ENCODE measurements at places on chromosomes 11 and 22.

DNA sequence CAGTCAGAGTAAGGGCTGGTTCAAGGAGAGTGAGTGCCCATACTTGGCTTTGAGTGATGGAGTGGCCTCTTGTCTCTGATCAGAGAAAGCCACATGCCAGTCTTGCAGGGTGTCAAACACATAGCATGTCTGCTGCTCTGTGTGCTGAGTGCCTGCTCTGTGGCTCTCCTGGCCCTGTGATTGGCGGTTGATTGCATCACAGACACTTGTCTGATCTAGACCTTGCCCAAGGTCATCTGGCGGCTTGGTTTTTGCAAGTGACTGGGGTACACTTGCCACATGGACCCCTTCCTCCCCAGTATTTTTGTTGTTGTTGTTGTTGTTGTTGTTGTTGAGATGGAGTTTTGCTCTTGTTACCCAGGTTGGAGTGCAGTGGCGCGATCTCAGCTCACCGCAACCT, 10.3 kb downstream of the OSBP2 start:
- DNase-seq: no peak

DNA sequence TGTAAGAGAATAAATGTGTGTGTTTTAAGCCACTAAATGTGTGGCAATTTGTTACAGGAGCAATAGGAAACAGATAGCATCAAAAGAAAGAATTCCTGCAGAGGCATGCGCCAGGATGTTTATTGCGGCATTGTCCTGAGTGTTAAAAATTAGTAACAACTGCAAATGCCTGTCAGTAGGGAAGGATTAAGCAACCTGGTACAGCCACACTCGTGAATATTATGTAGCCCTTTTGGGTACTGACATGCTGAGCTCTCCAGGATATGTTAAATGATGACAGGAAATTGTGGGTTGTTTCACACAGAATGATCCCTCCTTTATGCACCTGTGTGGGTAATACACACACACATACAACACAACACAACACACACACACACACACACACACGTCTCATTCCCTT, 69.7 kb upstream of the MYOD1 start:
- no peak for DNase-seq

DNA sequence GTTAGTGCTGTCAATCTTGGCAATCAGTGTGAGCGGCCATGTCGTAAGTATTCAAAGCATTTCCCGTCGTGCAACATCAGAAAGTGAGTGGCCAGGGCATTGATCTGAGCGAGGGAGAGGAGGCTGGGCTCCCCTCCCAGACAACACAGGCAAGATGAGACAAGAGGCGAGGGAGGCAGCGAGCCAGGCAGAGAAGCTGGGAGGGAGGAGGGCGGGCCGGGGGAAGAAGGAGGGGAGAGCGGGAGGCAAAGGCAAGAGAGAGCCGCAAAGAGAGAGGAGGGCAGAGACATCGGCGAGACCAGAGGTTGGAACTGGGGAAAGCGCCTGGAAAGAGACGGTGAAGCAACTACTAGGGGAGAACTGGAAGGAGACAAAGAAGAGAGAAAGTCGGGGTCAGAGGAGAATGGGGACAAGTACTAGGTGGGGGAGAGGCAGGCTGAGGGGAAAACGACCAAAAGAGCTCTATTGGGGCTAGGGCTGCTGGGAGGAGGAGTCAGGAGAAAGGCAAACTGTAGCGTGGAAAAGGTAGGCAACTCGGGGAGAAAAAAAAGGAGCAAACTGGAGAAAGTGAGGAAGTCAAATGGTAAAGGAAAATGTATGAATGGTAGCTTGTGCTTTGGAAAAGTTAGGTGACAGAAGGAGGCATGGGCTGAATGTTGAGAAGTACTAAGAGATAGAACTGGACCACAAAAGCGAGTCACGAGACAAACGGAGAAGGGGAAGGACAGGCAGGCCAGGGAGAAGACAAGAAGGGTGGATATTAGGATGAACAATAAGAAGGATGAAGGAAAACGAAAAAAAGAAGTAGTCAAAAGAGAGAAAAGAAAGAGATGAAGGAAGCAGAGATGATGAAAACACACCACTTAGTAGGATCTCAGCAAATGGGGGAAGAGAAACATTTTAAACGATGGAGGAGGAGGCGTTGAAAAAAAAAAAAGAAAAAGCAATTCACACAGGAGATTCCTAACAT, 130.5 kb upstream of the C11orf58 start:
- DNase-seq: no peak

- no peak for DNase-seq
These were observed 94.8 kb downstream of the CTTN start for GRCh38 chr11:70493089-70493474.

GRCh38 chr11:97990162-97990920, 1030.4 kb upstream of the CNTN5 start:
- DNase-seq: no peak

DNA sequence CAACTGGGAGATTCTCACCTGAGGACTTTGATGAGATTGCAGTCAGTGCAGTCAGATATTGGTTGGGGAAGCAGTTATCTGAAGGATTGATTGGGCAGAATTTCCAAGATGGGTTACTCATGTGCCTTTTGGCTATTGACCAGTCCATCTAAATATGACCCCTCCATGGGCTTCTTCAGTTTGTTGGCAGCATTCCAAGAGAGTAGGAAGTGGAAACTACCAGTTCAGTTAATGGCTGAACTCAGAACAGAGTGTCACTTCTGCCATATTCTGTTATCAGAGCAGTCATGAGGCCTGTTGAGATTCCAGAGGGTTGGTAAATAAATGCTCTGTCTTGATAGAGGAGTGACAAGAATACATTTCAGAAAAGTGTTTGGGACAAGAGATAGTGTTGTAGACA, 71.0 kb downstream of the CYP2R1 start:
- DNase-seq: no peak

DNA sequence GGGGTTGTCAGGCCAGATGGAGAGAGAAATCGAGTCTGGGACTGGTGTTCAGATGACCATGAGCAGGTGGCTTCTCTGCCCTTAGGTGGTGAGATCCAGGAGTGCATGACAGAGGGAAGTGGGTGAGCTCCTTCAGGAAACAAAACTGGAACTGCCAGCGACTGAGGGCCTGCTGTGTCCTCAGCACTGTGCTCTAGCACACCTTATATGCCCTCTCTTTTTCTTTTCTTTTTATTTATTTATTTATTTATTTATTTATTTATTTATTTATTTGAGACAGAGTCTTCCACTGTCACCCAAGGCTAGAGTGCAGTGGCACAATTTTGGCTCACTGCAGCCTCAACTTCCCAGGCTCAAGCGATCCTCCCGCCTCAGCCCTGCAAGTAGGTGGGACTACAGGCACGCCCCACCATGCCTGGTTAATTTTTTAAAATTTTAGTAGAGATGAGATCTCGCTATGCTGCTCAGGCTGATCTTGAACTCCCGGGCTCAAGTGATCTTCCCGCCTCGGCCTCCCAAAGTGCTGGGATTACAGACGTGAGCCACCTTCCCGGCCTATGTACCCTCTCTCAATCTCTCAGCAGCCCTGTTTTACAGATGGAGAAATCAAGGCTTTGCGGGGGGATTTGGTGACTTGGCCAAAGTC, 14.8 kb upstream of the RASD2 start:
- DNase-seq: no peak

- DNase-seq: no peak
These were observed 35.0 kb downstream of the PPFIBP2 start for GRCh38 chr11:7548659-7549274.

- DNase-seq: no peak
These were observed 52.3 kb upstream of the SCUBE2 start for GRCh38 chr11:9143721-9144120.

DNA sequence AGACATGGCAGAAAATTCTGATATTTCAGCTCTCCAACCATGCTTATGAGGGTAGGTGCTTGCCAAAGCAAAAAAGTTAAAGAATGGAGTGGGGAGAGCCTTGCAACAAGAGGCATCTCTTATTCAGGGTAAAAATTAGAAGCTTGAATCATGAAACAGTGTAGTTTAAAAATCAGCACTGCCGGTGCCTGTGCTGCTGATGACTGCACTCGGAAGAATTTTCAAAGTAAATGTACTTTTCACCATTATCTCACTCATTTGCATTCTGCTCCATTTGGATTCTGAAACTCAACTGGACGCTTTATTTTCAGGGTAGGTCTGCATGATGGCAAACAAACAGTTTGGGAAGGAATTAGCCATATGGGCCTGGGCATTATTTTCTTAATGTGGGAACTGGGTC, 126.3 kb downstream of the KIRREL3 start:
- DNase-seq: no peak

- no peak for DNase-seq
These were observed 1.7 kb upstream of the CBX6 start for GRCh38 chr22:38873469-38874411.

- DNase-seq: no peak
These were observed 497.0 kb upstream of the TENM4 start for GRCh38 chr11:79937676-79938334.

GRCh38 chr11:130397780-130398179, 30.6 kb downstream of the ADAMTS8 start:
- DNase-seq: no peak

GRCh38 chr11:33545931-33546330, 154.7 kb downstream of the C11orf91 start:
- no peak for DNase-seq

GRCh38 chr11:116062490-116063171, 558.4 kb upstream of the CADM1 start:
- no peak for DNase-seq

Data from GF-D8 (cell line).